SK-MEL-5 (cell line): ENCODE measurements at places on chromosomes 16 and 17.
A peak's percentile ranks its signal among the peaks of the same experiment; 100 is the strongest.

GRCh38 chr16:80309178-80309577 is 231.6 kb upstream of the DYNLRB2 start:
- no peak for DNase-seq

DNA sequence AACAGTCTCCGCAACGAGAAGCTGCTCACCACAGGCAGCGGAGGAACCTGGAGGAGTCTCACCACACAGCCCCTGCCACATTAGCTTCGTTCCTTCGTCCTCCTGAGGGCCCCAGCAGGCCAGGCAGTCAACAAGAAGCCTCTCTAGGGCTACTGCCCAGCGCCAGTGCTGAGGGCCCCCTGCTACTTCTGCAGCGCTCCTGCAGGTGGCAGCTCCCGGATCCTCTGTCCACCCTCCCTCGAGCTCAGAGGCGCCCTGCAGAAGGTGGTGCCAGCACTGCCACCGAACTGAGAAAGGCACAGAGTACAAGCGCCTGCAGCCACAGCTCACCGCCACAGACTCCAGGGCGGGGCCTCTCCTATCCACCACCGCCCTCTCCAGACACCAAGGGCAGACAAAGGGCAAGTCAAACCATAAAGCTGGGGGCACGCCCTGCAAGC is 27.3 kb downstream of the KDM8 start:
- DNase-seq, result no peak

GRCh38 chr17:78325076-78325687 is 34.7 kb downstream of the SOCS3 start:
- DNase-seq, result no peak

GRCh38 chr16:12458591-12459358 is 344.9 kb downstream of the CPPED1 start:
- no peak for DNase-seq

DNA sequence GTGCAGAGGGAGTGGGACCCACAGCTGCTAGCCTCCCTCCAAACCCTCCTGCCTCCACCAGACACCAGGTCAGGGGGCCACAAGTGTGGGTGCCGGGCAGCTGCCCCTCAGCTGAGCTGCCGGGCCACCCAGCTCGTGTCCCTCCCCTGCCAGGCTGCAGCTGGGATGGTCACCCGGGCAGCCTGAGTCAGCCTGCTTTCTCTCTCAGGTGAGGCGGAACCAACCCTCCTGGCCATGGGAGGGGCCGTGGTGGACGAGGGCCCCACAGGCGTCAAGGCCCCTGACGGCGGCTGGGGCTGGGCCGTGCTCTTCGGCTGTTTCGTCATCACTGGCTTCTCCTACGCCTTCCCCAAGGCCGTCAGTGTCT is 6.9 kb downstream of the SLC16A3 start:
- DNase-seq, result no peak

DNA sequence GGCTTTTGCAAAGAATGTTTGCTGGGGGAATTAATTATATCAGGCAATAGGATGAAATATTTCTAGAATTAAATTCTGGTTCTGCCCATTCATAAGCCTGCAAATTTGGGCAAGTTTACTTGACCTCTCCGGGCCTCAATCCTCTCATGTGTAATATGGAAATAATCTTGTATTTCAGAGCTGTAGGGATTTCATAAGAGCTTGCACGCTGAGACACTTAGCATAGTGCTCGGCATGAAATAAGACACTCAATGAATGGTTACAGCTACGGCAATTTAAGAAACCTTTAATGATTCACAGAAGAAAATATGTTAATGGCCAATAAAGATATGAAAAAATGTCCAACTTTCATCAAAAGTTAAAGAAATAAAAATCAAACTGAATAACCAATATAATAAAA is 40.6 kb upstream of the PITPNM3 start:
- DNase-seq, result no peak

GRCh38 chr16:81810894-81811538 is 31.9 kb downstream of the PLCG2 start:
- DNase-seq, result no peak

DNA sequence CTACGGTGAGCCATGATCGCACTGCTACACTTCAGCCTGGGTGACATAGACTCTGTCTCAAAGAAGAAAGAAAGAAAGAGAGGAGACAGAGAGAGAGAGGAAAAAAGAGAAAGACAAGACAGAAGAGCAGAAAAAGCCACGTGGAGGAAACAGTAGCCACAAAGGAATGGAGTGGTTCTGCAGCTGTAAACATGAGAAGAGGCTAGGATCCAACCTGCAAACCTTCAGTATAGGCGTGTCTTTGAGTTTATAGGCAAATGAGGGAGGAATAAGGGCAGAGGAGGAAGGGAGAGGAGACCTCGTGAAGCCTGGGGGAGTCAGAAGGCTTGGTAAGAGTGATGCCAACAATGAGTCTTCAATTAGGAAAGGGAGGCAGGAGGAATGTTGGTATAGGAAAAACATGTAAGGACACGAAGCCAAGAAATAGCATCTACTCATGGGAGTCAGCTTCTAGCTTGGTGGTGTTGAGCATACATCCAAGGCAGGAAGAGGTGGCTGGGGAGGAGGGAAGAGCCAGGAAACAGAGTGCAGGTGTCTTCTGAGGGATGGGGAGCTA is 3.9 kb downstream of the MED9 start:
- DNase-seq, result no peak

DNA sequence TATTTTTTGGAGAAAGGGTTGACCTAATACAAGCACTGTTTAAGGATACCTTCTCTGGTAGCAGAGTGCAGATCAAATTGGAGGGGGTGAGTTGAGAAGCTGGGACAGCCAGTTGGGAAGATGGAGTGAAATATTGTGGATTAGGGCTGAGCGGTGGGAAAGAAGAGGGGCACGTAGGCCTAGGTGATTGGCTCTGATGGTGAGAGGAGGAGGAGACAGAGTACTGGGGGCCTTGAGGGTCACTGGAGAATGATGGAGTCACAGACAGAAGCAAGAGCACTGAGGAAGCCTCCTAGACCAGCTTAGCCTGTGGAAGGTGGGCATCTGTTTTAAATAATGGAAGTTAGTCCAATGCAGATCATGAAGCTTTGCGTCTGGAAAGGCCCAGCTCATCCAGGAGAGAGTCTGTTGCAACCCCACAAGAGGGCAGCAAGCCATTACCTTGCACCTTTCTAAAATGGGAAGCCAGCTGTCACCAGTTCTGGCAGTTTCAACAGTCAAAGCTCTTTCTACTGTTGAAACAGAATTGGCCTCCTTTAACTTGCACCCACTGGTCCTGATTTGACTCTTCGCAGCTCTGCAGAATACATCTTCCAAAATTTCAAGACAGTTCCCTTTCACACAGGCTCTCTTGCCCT is 11.8 kb downstream of the SLC9A5 start:
- DNase-seq, result peak; percentile 53
